ENCODE measurements at places on chromosomes 1 and 21.
A peak's percentile ranks its signal among the peaks of the same experiment; 100 is the strongest.

GRCh38 chr21:42039911-42040351 lies 29.8 kb upstream of the ZBTB21 start:
- DNase-seq: no peak

DNA sequence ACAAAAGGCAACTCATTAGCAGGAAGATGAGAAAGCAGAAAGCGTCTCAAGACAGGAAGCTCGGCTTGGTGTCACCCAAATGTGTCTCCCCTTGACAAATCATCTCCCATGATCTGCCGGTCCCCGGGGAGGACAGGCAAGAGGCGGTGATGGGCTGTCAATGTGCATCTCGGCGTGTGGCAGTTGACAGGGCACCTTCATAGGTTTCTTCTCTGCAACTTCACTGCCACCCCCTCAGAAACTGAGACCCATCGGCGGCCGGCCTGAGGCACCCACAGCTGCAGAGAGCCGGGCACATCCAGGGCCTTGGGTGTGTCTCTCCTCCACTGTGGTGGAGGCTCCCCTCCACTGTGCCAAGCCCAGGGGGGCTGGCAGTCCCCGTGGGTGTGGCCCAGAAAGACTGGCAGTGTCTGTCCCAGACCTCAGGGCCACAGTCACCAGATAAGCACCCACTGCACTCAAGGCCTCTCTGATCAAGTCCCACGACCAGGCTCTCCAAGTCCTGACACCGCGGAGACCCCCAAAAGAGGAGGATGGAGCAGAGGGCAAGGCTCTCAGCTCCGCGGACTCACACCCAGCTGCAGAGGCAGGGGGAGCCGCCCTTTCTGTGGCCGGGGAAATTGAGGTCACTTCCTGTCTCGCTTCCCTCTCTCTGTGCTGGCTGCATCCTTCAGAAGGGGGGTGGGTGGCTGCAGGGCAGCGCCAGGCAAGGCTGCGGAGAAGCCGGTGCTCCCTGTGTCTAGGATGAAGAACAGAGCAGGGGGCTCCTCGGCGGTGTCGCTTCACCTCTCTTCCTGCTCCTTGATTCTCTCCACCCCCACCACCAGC lies 39.6 kb upstream of the LBR start:
- DNase-seq: peak; percentile 94

GRCh38 chr1:84223751-84224432 lies 77.6 kb upstream of the SAMD13 start:
- no peak for DNase-seq

GRCh38 chr1:236724506-236724905 lies 38.2 kb downstream of the ACTN2 start:
- DNase-seq: no peak

- peak; percentile 67 for DNase-seq
Observed at GRCh38 chr1:168466092-168466713, 77.6 kb downstream of the XCL2 start.

- peak; percentile 79 for DNase-seq
Observed at GRCh38 chr21:35840197-35840799, 220.0 kb downstream of the SETD4 start.

- DNase-seq: peak; percentile 55
Observed at GRCh38 chr1:243179720-243180119, 75.4 kb downstream of the CEP170 start.

GRCh38 chr1:204959374-204959773 lies 83.6 kb upstream of the CNTN2 start:
- no peak for DNase-seq

GRCh38 chr1:43521078-43521477 lies 9.6 kb upstream of the PTPRF start:
- DNase-seq: no peak

DNA sequence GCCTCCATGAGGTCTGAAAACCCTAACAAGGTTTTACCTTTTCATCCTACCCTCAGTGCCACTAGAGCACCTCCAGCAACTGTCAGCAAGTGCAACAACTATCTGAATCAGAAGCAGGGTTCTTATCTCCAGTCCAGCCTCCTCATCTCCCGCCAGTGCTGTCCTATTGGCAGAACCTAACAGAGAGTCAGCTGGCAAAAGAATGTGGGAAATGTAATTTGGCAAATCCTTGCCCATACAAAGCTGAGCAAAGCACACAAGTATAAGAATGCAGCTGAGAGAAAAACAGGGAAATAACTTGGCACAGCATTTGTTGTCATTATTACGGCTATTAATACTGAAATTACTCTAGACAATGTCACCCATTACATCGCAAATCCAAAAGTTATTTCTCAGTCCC lies 124.2 kb downstream of the ATP6V1G3 start:
- no peak for DNase-seq

DNA sequence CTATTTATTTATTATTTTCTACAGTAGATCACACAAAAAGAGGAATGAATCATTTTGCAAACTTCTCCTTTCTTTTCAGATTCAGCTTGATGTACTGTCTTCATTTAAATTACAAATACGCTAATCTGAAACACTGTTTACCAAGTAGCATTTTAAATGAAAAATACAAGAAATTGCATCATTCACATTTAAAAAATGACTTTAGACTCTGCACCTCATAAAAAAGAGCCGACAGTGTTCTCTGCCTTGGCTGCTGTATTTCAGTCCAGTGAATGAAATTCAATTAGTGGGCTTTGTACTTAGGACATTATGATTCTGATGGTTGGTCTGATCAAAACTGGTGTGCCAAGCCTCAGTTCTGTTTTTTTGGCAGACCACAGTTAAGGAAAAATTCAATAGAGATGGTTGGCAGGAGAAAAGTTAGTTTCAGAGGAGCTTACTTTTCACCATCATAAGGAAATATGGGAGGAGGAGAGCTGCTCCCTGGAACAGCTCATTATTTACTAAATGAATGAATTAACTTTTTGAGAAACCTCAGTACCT lies 222.4 kb upstream of the ESRRG start:
- DNase-seq: no peak

- no peak for DNase-seq
Observed at GRCh38 chr1:226181996-226182714, 4.4 kb downstream of the ACBD3 start.

- DNase-seq: no peak
Observed at GRCh38 chr1:55057270-55057955, 18.1 kb downstream of the PCSK9 start.

- no peak for DNase-seq
Observed at GRCh38 chr1:62355095-62355494, 35.9 kb upstream of the KANK4 start.

GRCh38 chr21:19781881-19782652 lies 1216.1 kb upstream of the NCAM2 start:
- DNase-seq: no peak

DNA sequence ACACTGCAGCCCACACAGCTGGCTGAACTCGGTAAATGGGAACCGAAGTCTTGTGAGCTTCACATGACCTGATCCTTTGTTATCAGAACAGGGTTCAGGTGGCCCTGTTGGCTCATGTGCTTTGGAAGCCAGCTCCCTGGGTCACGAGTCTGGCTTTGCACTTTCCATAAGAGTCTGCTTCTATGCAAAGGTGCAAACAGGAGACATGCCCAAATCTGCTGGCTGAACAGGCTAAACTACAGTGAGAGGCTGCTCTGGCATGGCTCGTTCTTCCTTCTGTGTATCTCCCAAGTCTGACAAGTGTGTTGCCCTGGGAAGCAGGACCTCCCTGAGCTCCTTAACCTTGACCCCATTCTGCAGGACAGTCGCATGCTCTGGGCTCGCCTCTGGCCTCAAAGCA lies 549.6 kb downstream of the KIF26B start:
- no peak for DNase-seq

DNA sequence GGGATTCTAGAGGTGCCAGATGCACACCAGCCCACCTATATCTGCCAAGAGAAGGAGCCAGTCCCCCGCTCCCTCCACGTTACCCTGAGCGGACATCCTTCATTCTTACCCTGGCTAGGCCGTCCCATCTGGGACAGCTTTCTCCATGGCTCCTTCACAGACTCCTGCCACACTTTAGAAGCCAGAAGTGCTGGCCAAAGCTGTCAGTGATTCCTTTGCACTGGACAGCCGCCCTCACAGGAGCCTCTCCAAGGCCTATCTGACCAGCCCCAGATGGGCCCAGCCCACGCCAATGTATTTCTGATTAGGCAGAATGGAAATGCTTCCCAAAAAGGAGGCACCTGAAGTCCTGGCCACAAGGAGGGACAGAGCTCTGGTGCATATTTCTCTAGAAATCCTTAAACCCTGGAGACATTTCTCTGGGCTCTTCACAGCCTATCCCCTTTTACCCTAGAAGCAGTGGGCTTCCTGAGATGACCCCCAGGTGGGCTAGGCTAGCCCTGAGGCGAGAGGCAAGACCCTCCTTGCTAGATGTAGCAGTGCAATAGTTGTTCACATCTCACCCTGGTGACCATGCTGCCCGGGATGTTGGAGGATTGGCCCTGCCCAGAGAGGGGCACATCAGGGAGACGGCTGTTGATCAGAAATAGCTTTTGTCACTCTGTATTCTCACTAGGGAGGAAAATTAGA lies 44.1 kb downstream of the RASSF5 start:
- no peak for DNase-seq

GRCh38 chr1:188382851-188383250 lies 1554.1 kb downstream of the PLA2G4A start:
- DNase-seq: no peak

DNA sequence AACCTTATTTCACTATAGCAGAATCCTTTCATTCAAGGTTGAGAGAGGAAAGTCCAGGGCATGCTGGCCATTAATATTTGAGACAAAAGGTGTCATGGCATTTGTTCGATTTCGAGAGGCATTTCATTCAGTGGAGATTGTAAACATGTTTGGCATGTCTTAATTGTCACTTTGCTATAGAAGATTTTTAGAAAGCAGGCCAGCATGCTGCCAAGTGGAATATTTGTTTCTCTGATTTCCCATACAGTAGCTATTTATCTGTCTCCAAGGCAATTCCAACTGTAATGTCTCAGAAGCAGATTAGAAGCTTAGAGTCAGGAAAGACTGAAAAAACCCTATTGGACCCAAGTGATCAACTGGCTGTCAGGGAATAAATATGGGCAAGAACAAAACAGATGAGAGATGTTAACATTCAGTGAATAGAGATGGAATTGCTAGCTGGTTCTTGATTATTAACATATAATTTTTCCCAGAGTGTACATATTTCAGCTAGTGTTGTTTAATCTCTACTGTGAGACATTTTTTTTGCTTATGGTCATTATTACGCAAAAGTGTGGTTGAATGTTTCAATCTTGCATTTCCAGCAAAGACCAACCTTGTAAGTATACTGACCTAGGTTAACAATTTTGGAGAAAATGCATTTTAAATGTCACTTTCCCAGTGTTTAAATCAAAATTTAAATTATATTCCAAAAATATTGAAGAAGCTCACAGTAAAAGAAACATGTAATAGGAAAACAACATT lies 174.6 kb downstream of the KCNK2 start:
- DNase-seq: no peak

- no peak for DNase-seq
Observed at GRCh38 chr1:214476986-214477870, 74.2 kb downstream of the PTPN14 start.
